Tracheal epithelial cell (primary cell): ENCODE measurements at places on chromosomes 1 and 21. TPM values are rescaled to one million over a fixed set of nuclear protein-coding genes. Genes with fewer than 3 reads are reported as not detected.

KANK4 gene
- under 0.01 and 3.6 TPM in 2 replicates for total RNA-seq

COQ8A gene
- total RNA-seq: 4.8 and 18.5 TPM in 2 replicates

RIMS3 gene
- total RNA-seq: 1.7 TPM in 2 replicates

KRTAP13-1 gene
- not detected in 2 replicates for total RNA-seq

SPAG17 gene
- 0.43 and 1.7 TPM in 2 replicates for total RNA-seq

RIPK4 gene
- 36.9 and 50.3 TPM in 2 replicates for total RNA-seq
